ENCODE measurements at places on chromosomes 5 and 9.

DNA sequence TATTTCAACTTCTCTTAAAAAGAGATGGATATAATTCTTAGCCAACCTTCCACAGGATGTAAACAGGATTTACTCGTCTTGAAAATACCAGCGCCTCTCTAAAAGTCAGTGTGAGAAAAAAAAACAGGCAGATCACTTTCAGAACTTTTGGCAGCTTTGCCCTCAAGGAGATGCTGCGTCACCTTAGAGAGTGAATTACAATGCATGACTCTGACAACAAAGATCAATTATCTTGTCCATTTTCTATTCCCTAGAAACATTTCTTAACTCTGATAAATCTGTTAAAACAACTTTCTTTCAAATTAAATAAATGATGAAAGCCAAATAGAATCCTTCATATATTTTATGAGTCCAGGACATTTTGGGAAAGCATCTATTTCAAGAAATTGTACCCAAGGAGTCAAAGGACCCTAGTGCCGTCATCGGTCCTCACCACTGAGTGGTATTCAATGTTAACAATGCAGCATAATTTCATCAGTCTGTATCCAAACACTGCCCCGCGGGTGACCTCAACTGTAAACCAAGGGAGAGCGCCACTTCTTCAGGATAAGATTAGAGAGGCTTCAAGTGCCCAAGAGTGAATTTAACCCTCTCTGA, 536.0 kb downstream of the PDE4D start:
- DNase-seq = no peak

DNA sequence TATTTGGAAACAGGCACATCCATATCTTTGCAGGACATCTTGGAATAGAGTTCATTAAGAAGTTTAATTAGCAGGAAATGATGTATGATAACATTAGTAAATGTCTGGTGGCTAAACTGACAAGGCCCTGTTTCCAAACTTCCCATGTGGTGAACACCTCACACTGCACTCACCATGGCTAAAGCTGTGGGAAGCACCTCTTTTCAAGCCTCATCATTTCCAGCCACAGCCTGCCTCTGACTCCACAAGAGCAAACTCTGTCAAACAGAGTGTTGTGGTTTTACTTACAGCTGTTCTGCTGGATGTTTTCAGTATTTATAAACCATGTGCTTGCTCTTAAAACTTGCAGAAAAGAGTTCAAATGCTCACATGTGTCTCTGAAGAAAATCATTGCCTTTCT, 14.9 kb upstream of the NDUFB6 start:
- DNase-seq = no peak

GRCh38 chr5:65577141-65577540, 14.0 kb downstream of the PPWD1 start:
- DNase-seq = no peak

GRCh38 chr5:173453167-173453566, 125.0 kb upstream of the STC2 start:
- no peak for DNase-seq

- DNase-seq = no peak
These were observed 156.9 kb downstream of the C9orf50 start for GRCh38 chr9:129463994-129464393.

DNA sequence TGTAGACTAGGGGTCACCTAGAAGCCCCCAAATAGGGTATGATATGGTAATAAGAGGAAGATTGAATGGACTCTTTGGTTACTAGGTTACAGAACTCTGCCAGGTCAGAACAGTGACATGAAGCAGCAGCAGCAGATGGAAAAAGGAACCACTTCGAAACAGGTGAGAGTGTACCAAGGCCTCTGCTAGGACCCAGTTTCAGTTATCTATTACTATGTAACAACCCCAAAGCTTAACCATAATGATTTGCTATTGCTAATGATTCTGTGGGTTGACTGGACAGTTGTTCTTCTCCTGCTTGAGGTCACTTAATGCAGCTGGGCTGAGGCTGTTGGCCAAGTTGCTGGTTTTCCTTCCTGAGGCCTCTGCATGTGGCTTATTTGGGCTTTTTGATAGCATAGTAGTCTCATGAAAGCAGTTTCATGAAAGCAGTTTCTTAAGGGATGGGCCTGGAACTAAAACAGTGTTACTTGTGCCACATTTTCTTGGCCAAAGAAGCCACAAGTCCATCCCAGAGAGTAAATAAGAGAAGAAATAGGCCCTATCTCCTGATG, 17.6 kb downstream of the C9orf43 start:
- no peak for DNase-seq

Data from stimulated activated CD8-positive, alpha-beta memory T cell treated with anti-CD3 and anti-CD28 coated beads, Interleukin-15, amount 100 ng/mL, for 4 hours (primary cell).